ENCODE measurements at places on chromosomes 7 and 10. TPM values are rescaled to one million over a fixed set of nuclear protein-coding genes. Genes with fewer than 3 reads are reported as not detected.

DNA sequence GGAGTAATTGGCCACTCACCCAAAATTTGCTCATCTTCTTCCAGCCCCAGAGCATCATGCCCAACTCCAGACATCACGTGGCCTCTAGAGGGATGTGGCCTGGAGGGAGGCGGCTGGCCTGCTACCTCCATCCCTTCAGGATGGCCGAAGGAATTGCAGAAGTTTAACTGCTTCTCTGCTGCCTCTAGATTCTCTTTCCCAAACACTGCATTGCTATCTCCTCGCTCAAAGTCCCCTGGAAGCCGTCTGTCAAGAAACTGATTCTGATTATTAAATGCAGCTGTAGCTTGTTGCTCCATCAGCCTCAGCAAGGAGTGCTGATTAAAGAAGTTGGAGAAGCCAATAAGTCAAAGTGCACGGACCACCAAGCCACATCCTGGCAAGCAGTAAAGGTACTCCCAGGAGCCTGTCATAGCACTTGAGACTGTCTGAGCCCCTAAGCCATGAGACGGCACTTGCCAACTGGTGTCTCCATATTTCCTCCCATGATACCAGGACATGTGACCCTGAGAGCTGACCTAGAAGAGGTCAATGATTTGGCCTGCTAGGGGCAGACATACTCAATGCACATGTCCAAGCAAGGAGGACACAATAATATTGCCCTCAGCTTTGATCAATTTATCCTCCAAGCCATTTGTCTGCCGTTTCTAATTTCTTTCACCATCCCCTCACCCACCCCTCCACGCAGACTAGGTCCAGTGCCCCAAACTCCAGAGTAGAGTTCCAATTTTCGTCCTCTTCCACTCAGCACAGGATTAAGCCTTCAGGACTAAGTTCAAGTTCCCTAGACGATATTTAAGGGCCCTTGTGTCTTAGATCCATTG lies 84.2 kb downstream of the TBXAS1 start:
- H3K27me3 ChIP-seq: no peaks in the 10 kb centered on the region
- H3K27ac ChIP-seq: no peak overlapping the region
- no peaks in the 10 kb centered on the region for H3K36me3 ChIP-seq
- H3K4me1 ChIP-seq: no peaks in the 10 kb centered on the region

DNA sequence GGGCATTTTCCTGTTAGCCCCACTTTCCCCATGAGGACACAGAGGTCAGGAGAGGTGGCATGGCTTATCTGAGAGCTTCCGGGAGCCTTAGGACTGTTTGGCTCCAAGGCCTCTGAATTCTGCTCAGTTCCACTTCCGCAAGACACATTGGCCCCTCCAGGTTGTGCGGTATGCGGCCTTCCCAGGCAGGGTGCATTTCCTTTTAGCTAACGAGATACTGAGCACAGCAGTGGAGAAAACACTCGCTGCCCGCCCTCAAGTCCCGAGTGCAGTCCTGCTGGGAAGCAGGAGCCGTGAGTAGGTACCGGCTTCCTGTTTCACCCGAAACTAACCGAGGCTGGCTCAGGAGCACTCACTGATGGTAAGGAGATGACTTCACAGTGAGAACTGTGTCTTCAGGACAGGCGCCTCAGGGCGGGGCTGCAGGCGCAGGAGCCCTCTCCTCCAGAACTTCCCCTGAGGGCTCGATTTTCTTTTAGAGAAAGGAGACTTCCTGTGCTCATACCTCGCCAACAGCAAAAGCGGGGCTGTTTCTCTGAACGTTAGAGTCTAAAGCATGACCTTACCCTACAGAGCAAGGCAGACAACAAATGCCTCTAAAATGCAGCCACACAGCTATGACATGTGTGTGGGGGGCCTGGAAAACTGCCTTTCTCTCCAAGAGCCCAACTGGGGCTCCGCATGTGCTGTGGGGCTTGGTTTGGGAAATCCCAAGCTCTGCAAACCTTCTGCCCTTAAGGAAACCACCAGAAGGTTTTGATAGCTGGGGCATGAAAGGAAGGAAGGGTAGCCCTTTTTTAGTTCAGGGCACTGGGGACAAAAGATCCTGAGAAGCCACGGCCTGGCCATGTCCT lies 25.9 kb downstream of the RGS10 start:
- no peaks in the 10 kb centered on the region for H3K36me3 ChIP-seq
- no peaks in the 10 kb centered on the region for H3K27me3 ChIP-seq
- DNase-seq: peak; percentile 56
- H3K4me3 ChIP-seq: no peak overlapping the region

- no peak overlapping the region for H3K27ac ChIP-seq
- H3K27me3 ChIP-seq: no peaks in the 10 kb centered on the region
- DNase-seq: no peak
- H3K4me3 ChIP-seq: no peak overlapping the region
Measured at GRCh38 chr10:98374217-98374985, 40.6 kb downstream of the PYROXD2 start.

DNA sequence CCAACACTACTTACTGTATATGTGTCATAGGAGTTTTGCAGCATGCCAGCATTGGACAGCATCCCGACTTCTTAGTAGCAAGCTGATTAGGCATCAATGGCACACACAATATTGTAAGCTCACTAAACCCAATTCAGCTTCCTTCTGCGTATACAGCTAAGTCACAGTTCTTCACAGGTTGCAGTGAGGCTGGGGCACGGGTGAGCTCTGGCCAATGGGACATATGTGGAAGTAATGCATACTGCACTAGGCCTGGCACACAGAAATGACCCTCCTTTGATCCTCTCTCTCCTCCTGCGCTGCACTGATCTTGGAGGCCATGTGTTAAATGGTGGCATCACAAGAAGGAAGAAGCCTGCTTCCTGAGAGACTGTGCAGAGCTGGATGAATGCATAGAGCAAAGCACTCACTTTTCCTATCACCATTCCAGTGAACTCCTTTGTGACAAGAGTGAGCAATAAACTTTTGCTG lies 11.9 kb downstream of the RAB11FIP2 start:
- H3K4me1 ChIP-seq: no peaks in the 10 kb centered on the region
- H3K4me3 ChIP-seq: no peak overlapping the region
- no peak overlapping the region for H3K27ac ChIP-seq
- no peaks in the 10 kb centered on the region for H3K27me3 ChIP-seq

DNA sequence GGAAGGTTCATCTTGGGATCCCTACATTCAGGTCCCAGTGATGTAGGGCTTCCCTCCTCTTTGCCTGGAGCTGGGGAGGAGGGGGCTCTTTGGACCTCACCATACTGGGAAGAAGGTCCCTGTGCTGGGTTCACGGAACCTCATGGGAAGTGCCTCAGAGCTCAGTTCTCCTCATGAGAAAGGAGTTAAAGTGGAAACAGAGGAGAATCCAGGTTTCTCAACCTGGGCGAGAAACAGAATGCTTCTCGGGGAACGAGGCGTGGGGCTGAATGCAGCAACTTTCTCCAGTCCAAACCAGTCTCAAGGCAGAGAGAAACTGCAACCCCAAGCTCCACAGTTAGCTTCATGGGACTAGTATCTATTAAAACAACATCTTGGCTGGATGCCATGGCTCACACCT lies 382.7 kb upstream of the FOXK1 start:
- H3K27me3 ChIP-seq: no peaks in the 10 kb centered on the region
- no peak overlapping the region for H3K27ac ChIP-seq
- no peaks in the 10 kb centered on the region for H3K4me1 ChIP-seq
- H3K4me3 ChIP-seq: no peak overlapping the region
- no peak for DNase-seq

DNA sequence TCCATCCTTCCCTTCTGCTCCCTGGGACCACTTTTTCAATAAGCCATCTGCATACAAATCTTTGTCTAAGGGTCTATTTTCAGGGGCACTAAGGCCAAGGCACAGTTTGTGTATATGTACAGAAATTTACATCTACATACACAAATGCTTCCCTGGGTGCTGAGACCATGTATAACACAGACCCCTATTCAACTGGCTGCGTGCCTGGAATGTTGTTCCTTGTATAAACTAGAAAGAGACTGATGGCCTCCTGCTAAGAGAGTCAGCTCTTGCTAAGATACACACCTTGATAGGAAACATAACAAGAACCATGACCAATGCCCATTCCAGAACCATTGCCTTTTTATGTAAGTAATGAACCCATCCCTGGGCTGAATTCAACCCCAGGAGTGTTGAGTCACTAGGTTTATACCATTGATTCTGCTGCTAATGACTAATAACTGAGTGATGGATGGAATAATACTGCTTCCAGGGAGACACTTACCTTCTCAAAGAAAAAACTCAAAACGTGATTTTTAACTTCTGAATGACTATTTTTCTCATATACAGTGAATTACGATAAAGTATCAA lies 290.7 kb downstream of the FGFR2 start:
- no peak overlapping the region for H3K4me3 ChIP-seq
- no peaks in the 10 kb centered on the region for H3K27me3 ChIP-seq

The C10orf67 gene
- not detected for total RNA-seq

The TRIL gene
- total RNA-seq: 3.1 TPM
